D341Med (cell line): ENCODE measurements at places on chromosomes 12 and 14.

- DNase-seq = no peak
Observed at GRCh38 chr12:83471341-83471740, 784.6 kb downstream of the TMTC2 start.

GRCh38 chr12:14961466-14962152 is at the start of gene ARHGDIB:
Gene ARHGDIB, minus strand, starts transcription at chr12:14961601. Its CDS starts 10,889 bp downstream, at chr12:14950712.
- no peak for DNase-seq

DNA sequence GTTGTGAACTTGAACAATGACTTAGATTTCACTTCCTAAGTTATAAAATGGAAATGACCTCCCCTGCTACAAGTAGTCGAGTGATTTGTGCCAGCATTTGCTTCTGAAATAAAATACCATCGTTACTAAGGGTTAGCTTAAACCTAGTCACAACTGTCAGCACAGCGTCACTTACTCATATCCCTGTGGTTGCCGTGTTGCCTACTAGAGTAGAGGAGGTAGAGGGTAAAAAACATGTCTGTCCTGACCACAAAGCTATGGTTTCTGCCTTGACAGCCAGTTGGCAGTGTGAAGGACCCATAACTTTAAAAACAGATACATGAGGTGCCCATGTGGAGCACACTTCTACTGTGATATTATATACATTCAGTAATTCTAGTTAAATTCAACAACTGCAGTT is 234.2 kb upstream of the RGS6 start:
- DNase-seq = no peak

DNA sequence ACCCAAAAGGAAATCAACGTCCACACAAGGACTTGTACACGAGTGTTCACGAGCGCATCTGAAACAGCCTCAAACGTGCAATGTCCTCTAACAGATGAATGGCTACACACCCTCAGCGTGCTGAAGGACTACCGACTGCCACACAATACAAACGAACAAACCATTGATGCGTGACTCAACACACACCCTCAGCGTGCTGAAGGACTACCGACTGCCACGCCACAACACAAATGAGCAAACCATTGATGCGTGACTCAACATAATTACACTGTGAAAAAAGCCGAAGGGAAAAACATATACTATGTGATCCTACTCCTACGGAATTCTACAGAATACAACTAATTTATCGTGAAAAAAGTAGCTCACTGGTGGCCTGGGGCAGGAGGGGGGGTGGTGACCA is 25.1 kb upstream of the BTBD6 start:
- no peak for DNase-seq

DNA sequence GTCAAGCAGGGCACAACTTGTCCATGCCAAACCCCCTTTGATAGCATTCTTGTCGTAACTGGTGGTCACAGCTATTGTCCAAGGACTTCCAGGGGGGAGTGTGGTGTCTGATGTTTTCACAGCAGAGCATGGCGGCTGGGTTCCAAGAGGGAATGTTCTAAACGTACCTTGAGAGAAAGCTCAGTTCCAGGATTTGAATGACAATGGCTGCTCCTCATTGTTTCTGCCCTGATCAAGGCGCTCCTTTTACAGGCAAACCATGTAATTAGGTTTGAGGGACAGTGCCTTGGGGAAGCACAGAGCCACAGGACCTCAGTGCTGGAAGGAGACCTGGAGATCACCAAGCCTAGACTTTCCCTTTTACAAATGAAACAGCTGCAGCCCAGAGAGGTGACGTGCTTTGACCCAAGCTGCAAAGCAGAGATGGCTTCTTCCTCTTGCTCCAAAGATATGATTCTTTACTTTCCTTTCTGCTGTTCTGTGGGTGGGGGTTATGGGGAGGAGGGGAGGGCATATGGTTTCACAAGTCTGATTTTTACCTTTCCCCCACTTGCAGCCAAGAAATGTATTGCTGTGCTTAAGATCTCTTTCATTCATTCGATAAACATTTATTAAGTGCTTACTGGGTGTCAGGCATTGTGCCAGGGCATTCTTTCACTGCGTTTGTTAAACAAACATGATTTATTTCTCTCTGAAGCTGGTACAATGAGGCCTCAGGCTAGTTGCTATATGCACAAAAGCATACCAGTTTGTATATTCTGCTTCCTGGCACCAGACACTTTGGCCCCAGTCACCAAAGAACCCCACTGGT is 172.8 kb downstream of the KTN1 start:
- no peak for DNase-seq

- DNase-seq = no peak
Observed at GRCh38 chr12:75489187-75489586, 8.6 kb downstream of the GLIPR1 start.

DNA sequence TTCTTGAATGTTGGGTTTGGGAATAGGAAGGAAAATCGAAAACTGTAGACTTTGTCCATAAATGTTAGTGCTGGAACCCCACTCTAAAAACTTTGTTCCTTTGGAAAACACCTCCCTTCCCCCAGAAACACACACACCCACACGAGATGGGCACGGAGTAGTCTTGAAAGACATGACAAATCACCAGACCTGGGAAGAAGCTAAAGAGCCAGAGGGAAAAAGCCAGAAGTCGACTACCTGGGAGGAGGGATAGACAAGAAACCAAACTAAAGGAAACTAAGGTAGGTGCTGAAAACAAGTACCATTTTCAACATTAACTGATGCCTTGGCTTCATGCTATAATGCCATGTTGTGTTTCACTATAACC is 925 bp upstream of the NANOG start:
- DNase-seq = no peak

GRCh38 chr14:73741386-73741875 is 27.2 kb upstream of the PNMA1 start:
- no peak for DNase-seq

DNA sequence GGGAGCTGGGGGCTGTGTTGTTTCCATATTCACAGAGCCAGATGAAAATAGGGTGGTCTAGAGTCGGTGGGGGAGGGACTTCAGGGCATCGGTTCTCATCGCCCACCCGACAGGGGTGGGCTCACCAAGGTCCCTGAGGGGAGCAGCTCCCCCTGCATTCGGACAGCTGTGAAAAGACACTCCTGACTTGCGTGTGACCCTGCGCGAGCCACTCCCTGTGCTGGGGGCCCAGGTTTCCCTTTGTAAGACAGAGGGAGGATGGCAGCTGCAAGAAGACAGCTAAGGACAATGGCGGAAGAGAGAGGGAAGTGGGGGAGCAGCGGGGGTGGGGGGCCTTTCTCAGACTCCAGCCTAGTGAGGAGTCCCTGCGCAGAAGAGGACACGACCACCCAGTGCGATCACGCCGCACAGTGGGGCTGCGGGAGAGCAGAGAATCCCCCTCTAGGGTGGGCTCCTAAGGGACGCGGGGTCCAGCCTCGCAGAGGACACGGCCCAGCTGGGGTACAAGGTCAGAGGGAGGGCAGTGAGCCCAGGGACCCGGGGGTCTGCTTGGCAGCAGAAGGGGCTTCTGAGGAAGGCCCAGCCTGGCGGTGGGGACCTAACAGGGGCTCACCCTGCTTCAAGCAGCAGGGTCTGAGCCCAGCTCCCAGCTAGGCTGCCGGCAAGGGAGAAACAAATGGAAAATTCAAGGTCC is 326.9 kb upstream of the DIO3 start:
- no peak for DNase-seq

DNA sequence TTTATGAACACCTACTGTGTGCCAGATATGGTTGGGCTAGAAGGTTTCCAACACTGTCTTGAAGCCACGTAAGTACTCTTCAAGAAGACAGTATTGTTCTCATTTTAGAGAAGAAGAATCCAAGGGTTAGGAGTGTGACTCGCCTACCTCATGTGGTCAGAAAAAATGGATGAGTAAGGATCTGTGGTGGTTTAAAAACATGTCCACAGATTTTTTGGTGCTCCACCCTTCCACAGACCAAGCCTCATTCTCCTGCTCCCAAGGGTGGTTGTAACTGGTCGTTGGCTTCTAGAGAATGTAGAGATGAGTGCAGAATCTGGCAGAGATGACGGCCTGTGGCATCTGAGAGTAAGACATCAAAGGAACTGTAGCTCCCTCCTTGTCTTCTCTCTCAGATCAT is 30.3 kb upstream of the TTC7B start:
- DNase-seq = no peak

GRCh38 chr12:122726080-122726558 is 4.5 kb downstream of the HCAR1 start:
- DNase-seq = no peak

GRCh38 chr12:131603939-131604795 is 106.7 kb upstream of the SFSWAP start:
- DNase-seq = no peak

DNA sequence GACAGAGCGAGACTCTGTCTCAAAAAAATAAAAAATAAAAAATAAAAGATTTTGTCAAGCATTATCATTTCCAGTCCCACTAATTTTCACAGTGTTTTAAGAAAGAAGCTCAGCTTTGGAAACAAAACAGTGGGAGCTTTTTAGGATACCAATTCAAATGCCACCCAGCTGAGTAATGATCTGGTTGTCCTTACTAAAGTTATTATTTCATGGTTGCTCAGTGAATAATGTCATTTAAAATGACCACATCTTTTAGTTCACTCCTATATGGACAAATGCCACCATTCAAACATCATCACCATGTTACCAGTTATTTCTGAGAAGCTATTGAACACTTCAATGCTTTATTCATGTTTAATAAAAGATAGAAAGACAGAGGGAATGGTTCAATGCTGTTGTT is 365.0 kb downstream of the CCER1 start:
- DNase-seq = no peak

- no peak for DNase-seq
Observed at GRCh38 chr12:28535216-28535615, 345.0 kb downstream of the CCDC91 start.

GRCh38 chr12:47078733-47079467 is 521 bp upstream of the PCED1B start:
- DNase-seq = peak; percentile 30

DNA sequence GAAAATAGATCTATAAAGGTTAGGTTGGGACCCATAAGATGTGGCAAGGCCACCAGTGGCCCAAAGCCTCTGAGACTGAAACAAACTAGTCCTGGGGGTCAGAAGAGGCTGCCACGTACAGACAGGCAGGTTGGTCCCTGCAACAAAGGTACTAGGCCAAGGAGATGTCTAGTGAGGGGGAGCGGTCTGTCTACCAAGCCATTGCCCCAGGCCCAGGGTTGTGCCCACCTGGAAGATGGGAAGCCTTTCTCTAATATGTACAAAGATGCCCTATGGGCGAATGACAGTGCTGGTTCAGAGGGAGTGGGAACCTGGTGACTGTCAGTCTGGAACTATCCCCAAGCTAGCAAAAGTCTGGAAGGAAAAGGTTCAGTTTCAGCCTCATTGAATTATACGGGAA is 233.2 kb downstream of the RBM19 start:
- no peak for DNase-seq

- no peak for DNase-seq
Observed at GRCh38 chr12:2644683-2645405, 149.9 kb upstream of the FKBP4 start.

DNA sequence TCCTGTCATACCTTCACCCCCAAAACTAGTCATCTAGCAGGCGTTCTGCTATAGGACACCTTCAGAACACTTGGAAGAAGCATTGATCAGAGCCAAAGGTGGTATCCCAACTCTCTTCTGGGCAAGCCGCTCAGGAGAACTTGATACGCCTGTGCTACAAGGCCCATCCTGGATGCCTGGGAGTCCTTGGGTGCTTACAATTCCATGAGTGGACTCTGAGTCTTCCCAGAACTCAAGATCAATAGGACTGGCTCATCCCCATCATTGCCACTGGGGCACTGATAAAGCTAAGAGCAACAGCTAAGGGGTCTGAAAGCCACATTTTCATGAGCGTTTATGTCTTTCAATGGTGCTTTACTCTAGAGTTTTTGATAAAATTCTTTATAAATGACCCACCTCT is 1.9 kb downstream of the SPTB start:
- no peak for DNase-seq

DNA sequence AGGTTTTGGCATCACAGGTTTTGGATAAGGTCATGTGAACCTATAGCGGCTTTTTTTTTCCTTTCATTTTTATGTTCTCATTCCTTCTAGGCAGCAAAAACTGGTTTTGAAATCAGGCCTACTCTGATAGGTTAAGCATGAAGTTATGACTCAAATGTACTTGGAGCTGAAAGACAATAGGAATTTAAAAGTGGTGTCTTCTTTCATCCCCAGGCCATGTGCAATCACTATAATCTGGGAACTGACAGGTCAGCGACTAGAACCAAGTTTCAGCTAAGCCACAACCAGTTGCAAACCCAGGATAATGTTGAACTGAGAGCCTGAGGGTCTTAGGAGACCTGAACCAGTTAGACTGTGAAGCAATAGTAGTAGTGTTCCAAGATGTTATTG is 74.3 kb downstream of the ANO6 start:
- DNase-seq = no peak

GRCh38 chr12:97899956-97900355 is 437.4 kb downstream of the RMST start:
- no peak for DNase-seq

DNA sequence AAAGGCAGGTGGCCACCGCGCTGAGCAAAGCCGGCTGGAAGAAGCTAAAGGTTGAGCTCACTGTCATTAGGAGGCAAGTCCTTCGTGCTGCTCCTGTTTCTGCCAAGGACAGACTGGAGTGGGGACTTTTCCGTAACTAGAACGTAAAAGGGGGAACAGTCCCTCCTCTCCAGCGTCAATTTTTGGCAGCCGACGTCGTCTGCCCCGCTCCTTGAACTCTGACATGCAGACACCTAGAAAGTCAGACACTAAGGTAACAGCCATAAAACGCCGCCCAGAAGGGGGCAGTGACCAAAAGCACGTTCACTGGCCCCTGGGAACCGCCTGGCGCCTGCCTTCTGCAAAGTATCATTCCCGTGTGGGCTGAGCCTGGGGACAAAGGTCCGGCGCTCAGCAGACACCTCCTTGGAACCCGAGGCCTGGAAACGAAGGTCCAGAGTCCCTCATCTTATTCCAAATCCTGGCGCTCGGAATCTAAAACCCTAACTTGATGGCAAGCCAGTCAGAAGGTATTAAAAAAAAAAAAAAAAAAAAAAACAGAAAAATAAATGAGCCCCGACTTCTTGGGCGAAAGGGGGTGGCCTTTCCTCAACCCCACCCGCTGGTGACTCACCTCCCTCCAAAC is 1.1 kb upstream of the LRP1 start:
- DNase-seq = peak; percentile 72

DNA sequence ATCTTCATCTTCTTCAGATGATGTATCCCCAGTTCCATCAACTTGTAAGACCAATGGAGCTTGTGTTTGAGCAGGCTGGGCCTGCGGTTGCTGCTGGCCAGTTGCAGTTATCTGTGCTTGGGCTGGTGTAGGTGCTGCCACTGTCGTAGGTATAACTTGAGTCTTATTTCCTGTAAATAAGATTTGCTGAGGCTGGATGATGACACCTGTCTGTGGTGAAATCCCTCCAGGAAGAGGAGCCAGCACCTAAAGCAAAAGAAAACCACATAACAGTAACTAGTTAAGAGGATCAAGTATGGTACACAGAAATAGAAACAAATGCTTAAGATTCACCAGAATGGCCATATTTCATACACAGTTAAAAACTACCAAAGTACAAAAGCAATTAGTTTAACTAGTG is 28.2 kb downstream of the GTF2A1 start:
- DNase-seq = no peak

GRCh38 chr12:94795044-94795443 is 144.7 kb upstream of the TMCC3 start:
- DNase-seq = no peak
